Peyer's patch (tissue), 4 donors: ENCODE measurements at places on chromosomes 6 and 20. TPM values are rescaled to one million over a fixed set of nuclear protein-coding genes. Genes with fewer than 3 reads are reported as not detected.
A peak's percentile ranks its signal among the peaks of the same experiment; 100 is the strongest.

- H3K36me3 ChIP-seq = no peaks in the 10 kb centered on the region
- DNase-seq = no peak
- no peak overlapping the region for H3K27ac ChIP-seq
- H3K4me3 ChIP-seq = no peak overlapping the region
These were observed 47.2 kb downstream of the FOXF2 start for GRCh38 chr6:1436334-1437306.

DNA sequence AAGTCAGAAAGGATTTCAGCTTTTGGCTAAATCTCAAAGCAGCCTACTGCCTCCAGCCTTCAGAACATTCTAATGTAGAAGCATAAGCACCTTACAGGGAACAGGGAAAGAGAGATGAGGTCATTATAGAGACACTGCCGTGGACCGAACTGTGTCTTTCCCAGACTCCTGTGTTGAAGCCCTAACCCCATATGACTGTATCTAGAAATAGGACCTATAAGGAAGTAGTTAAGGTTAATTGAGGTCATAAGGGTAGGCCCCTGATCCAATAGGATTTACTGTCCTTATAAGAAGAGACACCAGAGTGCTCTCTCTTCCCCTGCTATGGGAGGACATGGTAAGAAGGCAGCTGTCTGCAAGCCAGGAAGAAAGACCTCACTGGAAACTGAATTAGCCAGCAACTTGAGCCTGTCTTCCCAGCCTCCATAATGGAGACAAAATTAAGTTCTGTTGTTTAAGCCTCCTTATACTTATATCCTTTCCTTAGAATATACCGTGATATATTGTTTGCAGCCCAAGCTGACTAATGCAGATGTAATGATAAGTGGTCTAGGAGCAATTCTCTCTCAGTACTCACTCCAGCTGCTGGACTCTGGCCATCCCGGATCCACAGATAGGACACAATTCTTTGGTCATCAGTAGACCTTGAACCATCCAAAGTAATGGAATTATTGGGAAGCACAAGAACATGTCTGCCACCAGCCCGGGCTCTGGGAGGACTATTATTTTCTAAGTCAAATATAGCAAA lies 71.4 kb downstream of the ALDH5A1 start:
- no peak for DNase-seq
- no peaks in the 10 kb centered on the region for H3K36me3 ChIP-seq
- H3K4me3 ChIP-seq = no peak overlapping the region
- H3K27ac ChIP-seq = no peak overlapping the region
- H3K4me1 ChIP-seq = no peaks in the 10 kb centered on the region

GRCh38 chr6:144346719-144347447 lies 61.7 kb downstream of the UTRN start:
- H3K4me3 ChIP-seq = no peak overlapping the region
- no peaks in the 10 kb centered on the region for H3K4me1 ChIP-seq
- H3K27ac ChIP-seq = peak overlapping the region; percentile 10
- H3K27me3 ChIP-seq = no peaks in the 10 kb centered on the region
- DNase-seq = no peak
- no peaks in the 10 kb centered on the region for H3K36me3 ChIP-seq

PLTP gene
- total RNA-seq = 99.3 TPM

LTA gene
- not detected for total RNA-seq

DNA sequence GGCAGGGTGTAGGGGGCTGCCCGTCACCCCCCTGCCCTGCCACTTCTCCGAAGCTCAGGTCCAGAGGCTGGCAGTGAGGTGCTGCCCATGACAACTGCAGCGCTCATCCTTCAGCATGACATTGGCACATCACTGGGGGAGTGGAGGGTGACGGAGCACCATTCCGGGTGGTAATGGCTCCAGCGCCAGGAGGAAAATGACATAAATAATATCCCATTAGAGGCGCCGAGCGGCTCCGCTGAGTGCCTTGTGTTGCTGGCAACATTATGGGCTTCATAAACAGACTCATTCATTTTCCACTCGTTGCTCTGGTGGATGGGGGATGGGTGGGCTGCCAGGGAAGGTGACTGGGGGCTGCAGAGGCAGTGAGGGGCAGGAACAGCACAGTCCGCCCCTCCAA lies 56.9 kb upstream of the CTNNBL1 start:
- no peak overlapping the region for H3K27ac ChIP-seq
- H3K4me1 ChIP-seq = no peaks in the 10 kb centered on the region
- no peak overlapping the region for H3K4me3 ChIP-seq
- no peak for DNase-seq
- no peaks in the 10 kb centered on the region for H3K27me3 ChIP-seq
- no peaks in the 10 kb centered on the region for H3K36me3 ChIP-seq

GRCh38 chr20:34970846-34971560 lies 15.3 kb downstream of the MYH7B start:
- H3K4me3 ChIP-seq = no peak overlapping the region
- no peak for DNase-seq
- no peak overlapping the region for H3K27ac ChIP-seq
- H3K4me1 ChIP-seq = no peaks in the 10 kb centered on the region

- H3K27ac ChIP-seq = no peak overlapping the region
- no peaks in the 10 kb centered on the region for H3K27me3 ChIP-seq
- no peak for DNase-seq
- H3K4me1 ChIP-seq = no peaks in the 10 kb centered on the region
These were observed 140.2 kb upstream of the PHACTR1 start for GRCh38 chr6:12576389-12576788.

DNA sequence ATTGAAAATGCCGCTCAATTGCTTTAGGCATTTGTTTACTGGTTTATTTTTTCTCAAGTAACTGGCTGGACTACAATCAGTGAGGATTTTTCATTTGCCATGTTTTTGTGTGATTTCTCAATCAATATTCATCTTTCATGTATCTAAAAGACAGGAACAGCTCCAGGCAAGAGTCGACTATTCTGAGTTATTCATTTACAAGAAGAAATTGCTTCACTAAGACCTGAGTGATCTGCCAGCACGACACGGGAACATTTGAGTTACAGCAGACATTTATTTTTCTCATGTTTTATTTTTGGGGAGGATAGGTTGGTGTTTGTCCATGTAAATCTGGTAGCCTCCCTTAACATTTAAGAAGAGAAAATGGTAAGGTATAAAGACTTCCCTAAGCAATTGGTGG lies 124.1 kb downstream of the CBLN4 start:
- no peak overlapping the region for H3K4me3 ChIP-seq
- H3K27ac ChIP-seq = no peak overlapping the region
- H3K36me3 ChIP-seq = no peaks in the 10 kb centered on the region
- H3K27me3 ChIP-seq = no peaks in the 10 kb centered on the region
- DNase-seq = no peak

- H3K27me3 ChIP-seq = no peaks in the 10 kb centered on the region
- H3K27ac ChIP-seq = no peak overlapping the region
- H3K4me3 ChIP-seq = no peak overlapping the region
- H3K36me3 ChIP-seq = no peaks in the 10 kb centered on the region
- no peaks in the 10 kb centered on the region for H3K4me1 ChIP-seq
These were observed 1460.0 kb upstream of the ADGRB3 start for GRCh38 chr6:67175101-67175500.

CNKSR3 gene
- 30.5 TPM for total RNA-seq

HDGFL1 gene
- total RNA-seq = not detected

DNA sequence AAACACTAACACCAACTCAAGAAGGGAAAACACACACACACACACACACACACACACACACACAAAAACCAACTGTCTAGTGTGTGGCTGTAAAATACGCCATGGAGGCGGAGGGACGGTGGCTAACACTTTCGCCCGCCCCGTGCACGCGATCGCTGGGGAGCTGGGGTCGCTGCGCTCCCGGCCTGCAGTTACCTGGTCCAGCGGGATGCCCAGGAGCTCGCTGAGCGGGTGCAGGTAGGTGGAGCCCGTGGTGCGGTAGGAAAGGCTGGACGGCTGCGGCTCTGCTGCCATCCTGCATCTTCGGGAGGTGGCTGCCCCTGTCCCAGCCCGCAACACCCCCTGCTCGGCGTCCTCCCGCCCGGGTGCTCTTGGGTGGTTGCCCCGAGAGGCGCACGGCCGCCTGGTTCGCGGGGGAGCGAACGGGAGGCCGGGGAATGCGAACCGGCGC lies 303 bp downstream of the MBOAT1 start:
- peak overlapping the region; percentile 92 for H3K4me3 ChIP-seq
- no peaks in the 10 kb centered on the region for H3K27me3 ChIP-seq
- H3K27ac ChIP-seq = peak overlapping the region; percentile 95
- no peaks in the 10 kb centered on the region for H3K4me1 ChIP-seq

DNA sequence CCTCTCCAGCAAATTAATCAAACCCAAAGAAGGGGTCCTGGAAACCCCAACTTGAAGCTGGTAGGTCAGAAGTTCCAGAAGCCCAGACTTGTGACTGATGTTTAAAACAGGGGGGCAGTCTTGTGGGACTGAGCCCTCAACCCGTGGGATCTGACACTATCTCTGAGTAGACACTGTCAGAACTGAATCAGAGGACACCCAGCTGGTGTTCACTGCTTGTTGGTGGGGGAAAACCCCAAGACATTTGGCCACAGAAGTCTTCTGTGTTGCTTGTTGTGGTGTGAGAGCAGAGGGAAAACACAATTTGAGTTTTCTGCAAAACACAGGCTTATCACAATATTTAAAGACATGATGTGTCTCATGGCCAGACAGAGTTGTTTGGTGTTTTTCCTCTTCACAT lies 29.9 kb downstream of the KIF13A start:
- H3K27ac ChIP-seq = no peak overlapping the region
- no peaks in the 10 kb centered on the region for H3K27me3 ChIP-seq
- DNase-seq = no peak
- no peak overlapping the region for H3K4me3 ChIP-seq
- no peaks in the 10 kb centered on the region for H3K4me1 ChIP-seq

DNA sequence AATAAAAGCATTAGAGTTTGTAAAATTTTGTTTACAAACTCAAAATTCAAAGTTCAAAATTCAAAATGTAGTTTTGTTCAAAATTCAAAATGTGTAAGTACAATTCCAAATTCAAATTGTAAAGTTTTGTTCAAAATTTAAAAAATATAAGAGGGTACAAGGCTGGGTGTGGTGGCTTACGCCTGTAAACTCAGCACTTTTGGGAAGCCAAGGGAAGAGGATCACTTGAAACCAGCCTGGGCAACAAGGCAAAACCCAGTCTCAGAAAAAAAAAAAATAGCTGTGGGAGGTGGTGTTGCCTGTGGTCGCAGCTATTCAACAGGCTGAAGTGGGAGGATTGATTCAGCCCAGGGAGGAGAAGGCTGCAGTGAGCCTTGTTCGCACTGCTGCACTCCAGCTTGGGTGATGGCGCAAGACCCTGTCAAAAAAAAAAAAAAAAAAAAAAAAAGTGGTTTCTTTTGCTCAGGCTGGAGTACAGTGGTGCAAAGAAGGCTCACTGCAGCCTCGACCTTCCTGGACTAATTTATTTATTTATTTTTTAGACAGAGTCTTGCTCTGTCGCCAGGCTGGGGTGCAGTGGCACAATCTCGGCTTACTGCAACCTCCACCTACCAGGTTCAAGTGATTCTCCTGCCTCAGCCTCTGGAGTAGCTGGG lies 5.4 kb upstream of the ZBTB12 start:
- DNase-seq = no peak
- H3K27me3 ChIP-seq = no peaks in the 10 kb centered on the region
- no peak overlapping the region for H3K4me3 ChIP-seq
- no peaks in the 10 kb centered on the region for H3K36me3 ChIP-seq
- H3K4me1 ChIP-seq = no peaks in the 10 kb centered on the region

DNA sequence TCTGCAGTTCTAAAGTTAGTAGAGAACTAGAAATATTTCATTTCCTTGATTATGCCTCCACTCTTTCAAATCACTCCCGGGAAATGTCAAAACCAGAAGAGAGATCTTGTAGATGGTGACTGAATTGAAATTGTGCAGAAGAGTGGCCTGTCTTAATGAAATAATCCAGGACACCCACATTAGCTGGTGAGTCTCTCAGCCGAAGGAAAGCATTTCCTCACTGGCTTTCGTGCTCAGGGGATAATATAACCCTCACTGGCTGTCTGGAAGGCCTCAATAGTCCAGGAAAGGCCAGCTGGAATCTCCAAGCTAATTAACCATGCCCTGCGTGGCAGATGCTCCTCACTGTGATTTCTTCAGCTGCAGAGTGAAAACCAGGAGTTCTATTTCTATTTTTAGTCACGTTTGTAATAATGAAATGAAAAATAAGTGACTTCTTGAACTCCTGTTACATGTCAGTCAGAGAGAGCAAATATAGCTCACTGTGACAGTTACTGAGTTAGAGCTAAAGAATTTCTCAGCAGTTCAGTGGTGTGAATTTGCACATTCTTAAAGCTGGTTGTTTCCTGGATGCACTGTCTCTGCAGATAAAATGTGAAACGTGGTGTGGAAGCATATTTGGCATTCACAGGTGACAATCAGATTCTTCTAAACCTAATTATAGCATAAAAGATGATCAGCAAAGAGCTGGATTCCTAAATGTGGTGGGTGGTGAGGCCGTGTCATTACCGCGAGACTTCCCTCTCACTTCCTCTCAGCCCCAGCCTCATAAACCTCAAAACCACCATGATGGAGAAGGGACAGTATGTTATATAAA lies 211.7 kb downstream of the LMBRD1 start:
- no peak overlapping the region for H3K27ac ChIP-seq
- no peaks in the 10 kb centered on the region for H3K27me3 ChIP-seq
- no peak for DNase-seq
- H3K36me3 ChIP-seq = no peaks in the 10 kb centered on the region

- no peaks in the 10 kb centered on the region for H3K4me1 ChIP-seq
- no peaks in the 10 kb centered on the region for H3K27me3 ChIP-seq
- H3K36me3 ChIP-seq = no peaks in the 10 kb centered on the region
- H3K4me3 ChIP-seq = no peak overlapping the region
These were observed 11.5 kb downstream of the SLC2A10 start for GRCh38 chr20:46720776-46721425.

NEDD9 gene
- 85.1 TPM for total RNA-seq

ERMARD gene
- 32.7 TPM for total RNA-seq

TOX2 gene
- total RNA-seq = 5.8 TPM

BFSP1 gene
- 0.57 TPM for total RNA-seq

DNA sequence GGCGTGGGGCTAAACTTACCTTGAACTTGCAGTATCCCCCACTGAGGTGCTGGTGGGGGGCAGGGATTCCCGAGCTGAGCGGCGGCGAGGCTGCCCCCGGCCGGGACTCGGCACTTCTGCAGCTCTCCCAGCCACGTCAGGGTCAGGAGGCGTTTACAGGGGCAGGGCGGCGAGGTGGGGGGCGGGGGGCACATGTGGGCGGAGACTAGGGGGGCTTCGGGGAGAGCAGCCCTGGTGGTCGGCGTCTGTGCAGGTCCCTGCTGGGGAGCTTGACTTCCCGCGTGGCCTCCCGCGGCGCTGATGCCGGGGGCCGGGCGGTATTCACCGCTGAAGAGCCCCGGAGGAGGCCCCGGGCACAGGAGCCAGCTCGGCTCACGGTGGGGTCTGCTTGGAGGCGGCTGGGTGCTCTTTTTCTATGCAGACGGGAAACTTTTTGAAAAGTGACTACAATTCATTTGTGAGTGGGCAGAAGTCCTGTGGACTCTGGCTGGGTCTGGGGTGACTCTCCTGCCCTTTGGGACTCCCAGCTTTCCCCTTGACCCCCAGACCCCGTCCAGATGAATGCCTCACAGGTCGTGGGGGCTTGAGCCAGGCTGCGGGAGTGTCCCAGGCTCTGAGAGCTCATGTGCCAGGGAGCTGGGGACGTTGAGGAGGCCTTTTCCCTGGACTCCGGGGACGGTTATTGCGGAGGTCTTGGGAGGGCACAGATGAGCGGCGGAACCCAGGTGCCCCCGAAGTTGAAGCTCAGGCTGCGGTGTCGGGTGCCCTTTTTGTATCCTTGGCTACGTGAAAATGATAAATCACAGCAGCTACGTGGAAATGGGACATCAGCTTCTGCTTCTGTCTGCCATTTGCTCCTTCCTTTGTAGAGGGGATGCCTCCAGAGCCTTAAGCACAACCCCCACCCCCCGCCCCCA lies 75.9 kb upstream of the GATA5 start:
- no peak overlapping the region for H3K27ac ChIP-seq
- H3K36me3 ChIP-seq = no peaks in the 10 kb centered on the region
- H3K27me3 ChIP-seq = no peaks in the 10 kb centered on the region
- peak overlapping the region; percentile 18 for H3K4me3 ChIP-seq
- H3K4me1 ChIP-seq = peaks cover 14% of the 10 kb centered on the region
- DNase-seq = no peak
